ENCODE measurements at places on chromosomes 6 and 20. TPM values are rescaled to one million over a fixed set of nuclear protein-coding genes. Genes with fewer than 3 reads are reported as not detected.

RAMACL gene
- 0.50 TPM for total RNA-seq

ADGB gene
- not detected for total RNA-seq

- no peak for ATAC-seq
Measured at GRCh38 chr6:67640484-67640883, 994.6 kb upstream of the ADGRB3 start.

DNA sequence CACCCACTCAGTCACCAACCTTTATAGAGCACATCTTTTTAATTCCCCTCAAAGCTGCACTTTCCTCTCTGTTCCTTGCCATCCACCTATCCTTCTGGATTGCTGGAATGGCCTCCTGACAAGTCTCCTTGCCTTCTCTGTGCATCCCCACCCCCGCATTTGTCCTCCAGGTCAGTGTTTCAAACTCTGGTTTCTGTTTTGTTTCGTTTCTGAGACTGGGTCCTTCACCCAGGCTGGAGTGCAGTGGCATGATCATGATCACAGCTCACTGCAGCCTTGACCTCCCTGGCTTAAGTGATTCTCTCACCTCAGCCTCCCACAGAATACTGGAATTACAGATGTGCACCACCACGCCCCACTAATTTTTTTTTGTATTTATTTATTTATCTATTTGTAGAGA lies 96.2 kb downstream of the PLCB1 start:
- no peak for ATAC-seq

DNA sequence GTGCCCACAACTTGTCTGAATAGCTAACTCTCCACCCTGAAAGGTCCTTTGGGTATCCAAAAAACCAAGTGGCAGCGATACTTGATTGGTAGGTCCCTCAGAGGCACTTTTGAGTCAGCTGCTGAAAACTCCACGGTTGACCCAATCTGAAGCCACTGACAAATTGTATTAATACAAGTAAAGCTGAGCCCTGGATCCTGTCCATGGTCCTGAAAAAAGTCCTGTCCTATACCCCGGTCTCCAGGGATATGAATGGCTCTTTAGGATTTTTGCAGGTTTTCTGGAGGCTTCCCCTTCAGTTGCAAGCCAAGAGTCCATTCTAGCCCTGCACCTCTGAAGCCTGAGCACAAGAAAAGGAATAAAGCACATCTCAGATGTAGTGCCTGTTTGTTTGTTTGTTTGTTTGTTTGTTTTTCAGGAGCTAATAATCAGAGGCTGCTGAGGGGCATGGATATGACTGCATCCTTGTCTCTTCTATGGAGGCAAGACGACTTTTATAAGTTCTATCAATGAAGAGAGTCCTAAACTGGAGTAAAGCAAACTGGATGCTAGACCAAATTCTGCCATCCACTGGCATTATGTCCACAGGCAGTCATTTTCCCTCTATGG lies 1.7 kb upstream of the SLC12A5 start:
- no peak for ATAC-seq

KCNK17 gene
- 0.79 TPM for total RNA-seq

DNA sequence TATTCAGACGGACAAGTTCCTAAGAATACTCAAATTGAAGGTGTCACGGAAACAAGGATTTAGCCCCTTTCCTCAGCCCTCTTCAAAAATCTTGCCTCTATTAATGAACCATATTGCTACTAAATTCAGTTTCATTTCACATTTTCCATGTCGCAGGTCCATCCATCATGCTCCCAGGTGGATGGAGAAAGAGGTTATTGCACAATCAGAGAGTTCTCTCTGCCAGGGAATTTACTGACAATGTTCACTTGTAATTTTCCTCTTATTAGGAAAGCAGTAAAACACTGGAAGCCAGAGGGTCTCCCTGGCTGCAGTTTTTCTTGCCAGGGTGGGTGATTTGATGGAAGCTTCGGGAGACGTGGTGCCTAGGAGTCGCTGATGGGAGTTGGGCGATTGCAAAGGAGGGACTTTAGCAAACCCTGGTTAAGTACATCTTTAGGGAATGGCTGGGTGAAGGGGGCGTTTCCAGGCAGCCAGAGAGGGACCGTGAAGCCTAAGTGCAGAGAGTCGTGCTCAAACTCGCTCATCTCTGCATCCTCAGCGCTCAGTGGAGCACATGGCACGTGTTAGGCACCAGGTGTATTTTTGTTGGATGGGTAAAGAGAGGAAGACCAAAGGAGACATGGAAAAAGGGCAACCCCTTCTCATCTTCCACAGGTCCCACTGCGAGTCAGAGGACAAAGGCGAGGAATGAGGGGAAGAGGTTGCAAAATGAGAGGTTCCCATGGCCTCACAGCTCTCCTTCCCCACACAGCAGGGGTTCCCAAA lies 321.9 kb upstream of the CDH4 start:
- ATAC-seq: no peak

CST3 gene
- total RNA-seq: 191 TPM

All from motor neuron (in vitro differentiated cells).